ENCODE measurements at places on chromosomes 4 and X. TPM values are rescaled to one million over a fixed set of nuclear protein-coding genes. Genes with fewer than 3 reads are reported as not detected.

Gene CLNK
- total RNA-seq = not detected

Gene MAP7D3
- 12.9 TPM for total RNA-seq

Gene ADH1A
- not detected for total RNA-seq

Gene MFAP3L
- 7.6 TPM for total RNA-seq

Gene CNGA1
- total RNA-seq = 0.39 TPM

DNA sequence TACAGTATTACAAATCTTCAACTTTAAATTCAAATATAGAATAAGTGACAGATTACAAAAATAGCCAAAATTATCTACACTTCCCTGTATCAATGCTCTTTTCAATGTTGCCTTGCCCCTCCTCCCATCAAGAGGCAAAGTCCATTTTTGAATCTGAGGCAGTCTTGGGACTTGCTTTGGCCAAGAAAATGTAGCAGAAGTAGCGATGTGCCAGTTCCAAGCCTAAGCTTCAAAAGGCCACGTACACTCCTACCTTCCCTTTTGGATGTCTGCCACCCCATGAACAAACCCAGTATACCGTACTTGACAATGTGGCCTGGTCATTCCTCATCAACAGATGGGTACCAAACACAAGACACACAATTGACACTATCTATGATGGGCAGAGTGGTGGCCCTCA, 24.1 kb downstream of the SEC24D start:
- DNase-seq = no peak

- DNase-seq = no peak
Measured at GRCh38 chr4:86586626-86587380, 7.3 kb upstream of the PTPN13 start.

DNA sequence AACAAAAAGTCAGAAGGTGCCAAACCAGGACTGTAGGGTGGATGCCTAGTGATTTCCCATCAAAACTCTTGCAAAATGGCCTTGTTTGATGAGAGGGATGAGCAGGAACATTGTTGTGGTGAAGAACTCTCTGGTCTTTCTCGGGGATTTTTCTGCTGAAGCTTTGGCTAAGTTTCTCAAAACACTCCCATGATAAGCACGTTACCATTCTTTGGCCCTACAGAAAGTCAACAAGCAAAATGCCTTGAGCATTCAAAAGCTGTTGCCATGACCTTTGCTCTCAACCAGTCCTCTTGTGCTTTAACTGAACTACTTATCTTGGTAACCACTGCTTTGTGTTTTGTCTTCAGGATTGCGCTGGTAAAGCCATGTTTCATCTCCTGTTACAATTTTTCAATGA, 3.0 kb upstream of the SEC31A start:
- DNase-seq = no peak

DNA sequence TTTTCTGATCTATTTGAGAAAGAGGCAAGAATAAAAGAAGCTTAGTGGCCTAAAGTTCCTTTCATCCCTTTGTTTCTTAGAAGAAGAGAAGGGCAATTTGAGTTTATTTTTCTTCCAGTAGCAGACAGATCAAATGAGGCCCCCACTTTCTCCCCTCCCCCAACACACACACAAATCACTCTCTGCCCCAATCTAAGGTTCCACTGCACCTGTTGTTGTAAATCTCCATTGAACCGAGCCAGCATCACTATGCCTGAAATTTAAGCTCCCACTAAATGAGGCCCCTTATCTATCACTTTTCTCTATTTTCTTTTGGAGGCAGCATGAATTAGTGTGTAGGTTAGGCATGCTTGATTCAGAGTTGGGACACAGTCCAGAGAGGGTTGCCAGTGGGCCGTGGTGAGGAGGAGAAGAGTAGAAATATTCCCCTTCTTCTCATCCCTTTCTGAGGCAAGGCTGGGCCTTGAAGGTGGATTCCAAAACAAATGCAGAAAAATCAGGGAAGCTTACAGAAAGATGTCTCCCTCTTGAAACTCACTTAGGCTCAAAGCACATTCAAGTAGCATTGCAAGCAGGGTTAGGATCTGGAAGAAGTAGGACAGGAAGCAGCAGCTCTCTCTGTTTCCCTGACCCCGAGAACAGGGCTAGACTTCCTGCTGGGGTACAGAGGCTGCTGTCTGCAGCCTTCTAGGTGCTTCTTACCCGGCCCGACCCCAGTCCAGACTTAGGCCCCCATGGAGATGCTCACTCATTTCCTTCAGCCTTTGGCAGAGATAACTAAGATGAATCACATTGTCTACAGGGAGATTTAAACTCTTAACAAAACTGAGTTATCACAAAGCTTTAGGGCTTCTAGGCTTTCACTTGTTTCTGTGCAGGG, 70.7 kb downstream of the RASL11B start:
- DNase-seq = no peak

DNA sequence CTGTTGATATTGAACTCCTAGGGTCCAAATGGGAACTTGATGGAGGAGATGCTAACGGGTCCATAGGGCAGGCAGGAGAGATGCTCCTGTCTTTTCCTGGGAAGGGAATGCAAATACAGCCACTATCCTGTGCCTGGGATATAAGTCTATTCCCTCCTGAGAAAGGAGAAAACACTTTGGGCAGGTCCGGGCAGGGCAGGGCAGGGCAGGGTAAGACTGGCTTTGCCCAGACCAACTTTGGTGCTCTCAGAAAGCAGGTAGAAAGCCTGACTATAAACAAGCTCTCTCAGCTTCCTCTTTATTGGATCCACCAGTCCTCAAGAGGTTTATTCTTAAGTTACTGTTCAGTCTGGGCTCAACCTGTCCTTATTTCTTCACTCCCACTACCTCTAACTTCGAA, 232.3 kb downstream of the PTTG2 start:
- no peak for DNase-seq

DNA sequence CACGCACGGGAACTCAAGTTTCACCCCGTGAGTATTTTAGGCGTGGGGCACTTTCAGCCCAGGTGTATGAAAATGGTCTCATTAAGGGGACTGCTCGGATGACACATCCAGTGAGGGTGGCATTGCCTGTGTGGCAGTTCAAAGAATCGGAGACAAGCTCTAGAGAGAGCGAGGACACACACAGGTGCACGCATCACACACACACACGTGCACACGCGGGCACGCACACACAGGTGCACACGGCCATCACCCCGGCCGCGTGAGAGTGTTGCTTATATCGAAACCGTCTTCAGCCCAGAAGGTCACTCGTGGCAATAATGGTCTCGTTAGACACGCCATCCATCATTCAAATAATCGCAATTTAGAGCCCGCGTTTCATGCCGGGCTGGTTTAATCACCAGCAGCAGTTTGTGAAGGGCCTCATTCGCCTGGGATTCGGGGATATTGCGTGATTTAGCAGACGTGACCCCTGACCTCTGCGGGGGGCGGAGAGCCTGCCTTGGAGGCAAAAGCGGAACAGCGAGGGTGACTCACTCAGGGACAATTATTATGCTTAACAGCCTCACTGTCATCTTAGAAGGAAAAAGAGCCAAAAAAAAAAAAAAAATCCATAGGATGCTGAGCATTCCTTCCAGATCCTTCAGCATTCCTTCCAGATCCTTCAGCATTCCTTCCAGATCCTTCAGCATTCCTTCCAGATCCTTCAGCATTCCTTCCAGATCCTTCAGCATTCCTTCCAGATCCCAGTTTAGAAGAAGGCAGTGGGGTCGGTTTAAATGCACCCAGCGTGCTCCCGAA, 89.4 kb upstream of the PPP2R3B start:
- no peak for DNase-seq

Measured in A673 (cell line).